ENCODE measurements at places on chromosomes 4 and X.

- DNase-seq = no peak
Observed at GRCh38 chr4:179268791-179269190, 1826.6 kb upstream of the AGA start.

DNA sequence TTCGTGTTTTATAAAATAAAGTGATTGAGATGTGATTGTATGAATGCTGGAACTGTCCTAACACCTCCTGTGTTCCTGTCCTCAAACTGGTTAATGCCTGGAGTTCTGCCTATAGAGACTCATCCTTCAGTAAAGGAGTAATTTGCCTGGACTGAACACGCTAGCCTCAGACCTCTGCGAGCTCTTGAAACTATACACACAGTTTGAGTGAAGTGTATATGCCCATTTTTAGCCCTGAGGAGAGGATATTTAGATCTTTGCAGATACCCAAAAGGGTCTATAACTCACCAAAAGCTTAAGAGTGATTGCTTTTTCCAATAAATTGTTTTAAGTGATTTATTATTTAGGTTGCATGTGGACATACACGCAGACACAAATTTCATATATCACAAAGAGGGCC is 29.9 kb upstream of the STIM2 start:
- no peak for DNase-seq

DNA sequence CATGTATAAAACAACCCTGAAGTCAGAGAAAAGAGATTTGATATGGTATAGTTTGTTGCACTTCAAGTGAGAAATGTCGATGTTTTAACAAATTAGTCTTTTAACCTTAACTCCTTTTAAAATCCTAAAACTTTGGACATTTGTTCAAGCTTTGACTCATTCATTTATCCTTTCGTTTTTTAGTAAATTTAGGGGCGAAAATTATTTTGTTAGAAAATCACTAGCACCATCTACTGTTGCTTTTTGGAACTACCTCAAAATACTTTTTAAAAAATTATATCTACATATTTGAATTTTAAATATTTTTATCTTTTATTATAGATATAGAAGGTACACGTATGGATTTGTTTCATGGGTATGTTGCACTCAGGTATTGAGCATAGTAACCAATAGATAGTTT is 165.1 kb upstream of the POF1B start:
- DNase-seq = no peak

DNA sequence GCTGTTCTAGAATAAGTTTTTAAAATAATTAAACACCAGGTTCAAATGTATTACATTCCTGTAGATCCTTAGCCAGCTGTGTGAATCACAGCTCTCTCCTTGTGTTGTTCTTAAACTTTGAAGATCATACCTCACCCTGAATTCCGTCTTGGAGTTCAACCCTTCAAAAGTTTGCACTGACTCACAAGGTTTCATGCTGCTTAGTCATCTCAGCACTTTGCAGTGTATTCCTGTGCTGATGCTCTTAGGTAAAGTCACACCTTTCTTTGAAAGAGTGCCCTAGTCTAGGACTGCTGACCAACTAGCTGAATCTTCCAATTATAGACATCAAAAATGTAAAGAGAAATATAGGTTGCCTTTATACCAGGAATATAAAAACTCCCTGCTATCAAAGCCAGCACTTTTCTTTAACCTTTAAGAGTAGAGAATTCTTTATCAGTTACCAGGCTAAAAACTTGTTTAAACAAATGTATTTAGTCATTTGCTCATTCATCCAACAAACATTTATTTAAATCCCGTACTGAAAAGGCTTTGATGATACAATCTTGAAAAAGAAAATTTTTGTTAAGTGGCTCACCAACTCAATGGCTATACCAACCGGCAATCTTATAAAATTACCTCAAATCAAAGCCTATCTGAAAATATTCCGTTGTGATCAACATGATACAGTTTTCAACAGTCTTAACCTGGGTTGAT is 169.7 kb downstream of the RAP1GDS1 start:
- DNase-seq = no peak

DNA sequence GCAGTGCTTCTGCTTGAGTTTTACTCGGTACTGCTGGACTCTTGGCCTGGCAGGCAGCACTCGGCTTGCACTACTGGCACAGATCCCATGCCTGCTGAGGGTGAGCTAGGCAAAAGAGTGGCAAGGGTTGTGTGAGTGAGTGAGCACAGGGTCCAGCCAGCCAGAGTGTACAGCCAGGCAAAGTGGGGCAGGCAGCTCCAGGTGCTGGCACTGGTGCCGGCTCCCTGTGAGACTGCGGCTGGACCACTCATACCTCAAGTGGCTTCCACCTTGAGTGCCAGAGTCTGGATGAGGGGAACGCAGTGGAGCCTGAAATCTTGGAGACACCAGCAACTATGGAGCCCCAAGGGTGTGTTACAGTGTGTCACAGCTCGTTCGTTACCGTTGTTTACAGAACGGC is 1451.9 kb upstream of the AGA start:
- no peak for DNase-seq
